Dorsolateral prefrontal cortex (tissue), 122 donors: ENCODE measurements at places on chromosomes 6 and 20. TPM values are rescaled to one million over a fixed set of nuclear protein-coding genes. Genes with fewer than 3 reads are reported as not detected.

CLPSL2 gene
- 1.5 TPM for total RNA-seq

TPMT gene
- total RNA-seq = 22.8 TPM

SDHAF4 gene
- total RNA-seq = 17.0 TPM

GSTA3 gene
- not detected for total RNA-seq

SKIC2 gene
- total RNA-seq = 114 TPM

ANGPT4 gene
- total RNA-seq = 0.25 TPM

HCRTR2 gene
- total RNA-seq = 2.0 TPM

ABHD16B gene
- total RNA-seq = not detected
